ENCODE measurements at places on chromosomes 1 and 21.

DNA sequence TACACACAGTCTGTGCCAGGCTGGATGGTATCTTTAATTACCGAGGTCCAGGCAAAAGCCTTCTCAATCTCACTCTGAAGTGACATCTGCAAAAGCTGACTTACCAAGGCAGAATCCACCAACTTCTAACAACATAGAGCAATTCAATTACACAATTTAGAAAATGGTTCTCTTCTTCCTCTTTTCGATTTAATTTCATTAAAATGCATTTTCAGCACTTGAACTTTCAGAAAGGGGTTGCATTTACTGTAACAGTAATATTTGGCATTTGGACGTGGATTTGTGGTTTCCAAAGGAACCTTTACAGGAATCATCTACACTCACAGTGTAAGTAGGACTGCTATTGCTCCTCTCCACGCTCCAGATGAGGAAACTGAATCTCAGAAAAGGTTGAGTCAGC, 53.3 kb downstream of the ERO1B start:
- no peak for DNase-seq

DNA sequence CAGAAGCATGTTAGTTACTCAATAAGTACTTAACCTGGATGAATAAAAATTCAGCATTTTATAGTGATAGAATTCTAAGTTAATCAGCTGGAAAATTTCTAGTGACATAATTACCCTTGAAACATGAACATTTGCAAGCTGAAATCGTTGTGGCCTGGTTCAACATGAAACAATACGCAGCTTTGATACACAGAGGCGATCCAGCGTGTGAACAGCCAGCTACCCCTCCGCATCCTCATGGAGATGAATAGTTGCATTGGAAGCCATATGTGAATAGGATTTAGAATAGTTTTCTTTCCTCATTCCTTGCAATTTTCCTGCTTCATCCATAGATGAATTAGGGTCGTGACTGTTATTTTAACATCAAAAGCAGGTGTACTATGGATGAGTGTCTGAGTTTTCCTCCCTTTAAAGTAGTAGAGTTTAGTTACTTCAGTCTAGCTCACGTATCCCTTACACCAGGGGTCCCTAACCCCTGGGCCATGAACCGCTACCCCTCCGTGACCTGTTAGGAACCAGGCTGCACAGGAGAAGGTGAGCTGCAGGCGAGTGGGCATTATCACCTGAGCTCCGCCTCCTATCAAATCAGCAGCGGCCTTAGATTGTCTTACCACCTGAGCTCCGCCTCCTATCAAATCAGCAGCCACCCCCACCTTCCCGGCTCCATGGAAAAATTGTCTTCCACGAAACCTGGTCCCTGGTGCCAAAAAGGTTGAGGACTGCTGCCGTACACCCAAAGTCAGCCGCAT, 6.2 kb upstream of the TARBP1 start:
- no peak for DNase-seq

GRCh38 chr1:21749859-21750468, 33.0 kb downstream of the USP48 start:
- DNase-seq = no peak

- DNase-seq = no peak
Measured at GRCh38 chr1:177964336-177964735, 5.5 kb downstream of the SEC16B start.

DNA sequence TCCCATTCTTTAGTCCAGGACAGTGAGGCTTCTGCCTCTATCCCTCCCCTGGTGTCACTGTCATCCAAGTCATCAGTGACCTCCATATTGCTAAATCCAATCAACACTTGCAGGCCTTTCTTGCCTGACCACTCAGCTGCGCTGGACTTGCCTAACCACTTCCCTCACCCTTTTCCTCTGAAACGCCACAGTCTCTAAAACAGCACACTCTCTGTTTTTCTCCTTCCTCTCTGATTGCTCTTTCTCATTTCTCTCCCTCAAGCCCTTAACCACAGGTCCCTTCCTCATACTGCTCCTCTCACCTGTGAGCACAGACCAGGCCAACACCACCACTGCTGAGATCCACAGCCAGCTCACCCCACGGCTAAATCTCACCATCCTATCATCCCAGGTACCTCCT, 17.5 kb downstream of the TAL1 start:
- no peak for DNase-seq

- DNase-seq = no peak
Measured at GRCh38 chr1:231715816-231716722, 89.5 kb downstream of the DISC1 start.

DNA sequence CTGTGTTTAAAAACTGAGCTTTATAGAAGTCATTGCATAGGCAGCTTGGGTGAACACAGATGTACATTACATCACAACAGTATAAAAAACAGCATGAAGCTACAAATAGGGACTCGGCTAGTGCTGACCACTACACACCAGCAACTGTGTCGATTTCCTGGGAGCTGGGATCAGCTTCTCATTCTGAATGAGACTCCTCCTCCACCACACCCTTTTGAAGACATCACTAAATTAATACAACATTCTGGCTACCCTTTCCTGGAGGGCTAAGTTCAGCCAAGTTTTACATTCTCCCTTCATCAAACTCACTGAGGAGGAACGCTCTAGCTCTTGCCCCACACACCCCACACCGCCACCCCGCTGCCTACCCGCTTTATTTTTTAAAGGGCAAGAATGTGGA, 102.7 kb downstream of the ERG start:
- no peak for DNase-seq

DNA sequence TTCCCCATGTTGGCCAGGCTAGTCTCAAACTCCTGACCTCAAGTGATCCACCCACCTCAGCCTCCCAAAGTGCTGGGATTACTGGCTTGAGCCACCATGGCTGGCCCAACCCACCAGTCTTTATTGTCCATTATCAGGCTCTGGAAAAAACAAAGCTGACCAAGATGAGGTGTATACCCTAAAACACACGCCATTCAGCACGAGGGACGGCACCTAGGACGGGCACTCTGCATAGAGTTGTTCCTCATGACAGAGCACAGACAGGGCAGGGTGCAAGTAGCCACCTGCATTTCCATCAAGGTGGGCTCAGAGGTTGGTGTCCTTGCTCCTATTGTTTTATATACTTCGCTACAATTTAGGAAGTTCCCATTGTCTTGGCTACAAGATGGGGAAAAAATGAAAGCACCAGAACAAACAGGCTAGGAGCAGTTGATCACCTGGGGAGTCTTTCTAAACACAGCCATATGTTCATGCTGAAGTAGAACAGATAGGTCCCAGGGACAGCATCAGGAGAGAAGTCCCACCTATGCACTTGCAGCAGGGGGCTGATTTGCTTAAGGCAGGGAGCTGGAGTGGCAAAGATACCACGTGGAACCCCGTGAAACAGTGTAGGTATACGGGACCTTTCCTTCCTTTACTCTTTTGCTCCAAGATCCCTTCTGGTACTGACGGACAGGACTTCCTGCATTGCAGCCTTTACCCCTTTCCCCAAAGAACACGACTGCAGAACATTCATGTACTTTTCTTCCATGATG, 4.5 kb downstream of the KRTCAP2 start:
- DNase-seq = no peak

DNA sequence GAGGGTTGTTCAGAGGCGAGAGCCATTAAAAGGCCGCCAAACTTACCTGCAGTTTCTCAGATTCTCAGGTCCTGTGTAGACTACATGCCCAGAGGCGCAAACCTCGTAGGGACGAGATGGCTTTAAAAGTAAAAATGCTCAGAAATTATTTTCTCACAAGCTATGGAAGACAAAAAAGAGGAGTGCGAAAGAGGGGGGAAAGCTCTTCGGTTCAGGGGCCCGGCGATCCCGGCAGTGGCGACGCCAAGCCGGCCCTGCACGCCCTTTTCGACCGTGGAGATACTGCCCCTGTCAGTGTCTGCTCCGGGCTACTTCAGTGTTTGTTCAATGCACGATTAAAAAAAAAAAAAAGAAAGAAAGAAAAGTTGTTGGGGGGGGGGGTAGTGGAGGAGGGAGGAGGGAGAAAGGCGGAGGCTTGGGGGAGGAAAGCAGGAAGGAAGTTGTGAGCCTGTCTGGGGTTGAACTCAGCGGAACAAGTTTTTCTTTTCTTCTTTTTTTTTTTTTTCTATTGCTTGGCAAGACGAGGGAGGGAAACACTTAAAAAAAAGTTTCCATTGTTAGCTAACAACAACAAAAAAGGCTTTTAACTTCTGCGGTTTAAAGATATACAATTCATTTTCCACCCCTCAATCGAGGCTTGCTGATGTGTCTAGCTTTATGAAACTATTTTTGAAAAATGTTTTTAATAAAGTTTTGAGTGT, at the start of gene ITPKB:
TSS of gene ITPKB (minus strand) at position 288 of the 701 bp plus-strand sequence. CDS start 1,824 bp downstream, outside the sequence.
- no peak for DNase-seq
